ENCODE measurements at places on chromosomes 6 and 20.

- no peak for DNase-seq
These were observed 134.8 kb upstream of the OGFRL1 start for GRCh38 chr6:71153755-71154325.

DNA sequence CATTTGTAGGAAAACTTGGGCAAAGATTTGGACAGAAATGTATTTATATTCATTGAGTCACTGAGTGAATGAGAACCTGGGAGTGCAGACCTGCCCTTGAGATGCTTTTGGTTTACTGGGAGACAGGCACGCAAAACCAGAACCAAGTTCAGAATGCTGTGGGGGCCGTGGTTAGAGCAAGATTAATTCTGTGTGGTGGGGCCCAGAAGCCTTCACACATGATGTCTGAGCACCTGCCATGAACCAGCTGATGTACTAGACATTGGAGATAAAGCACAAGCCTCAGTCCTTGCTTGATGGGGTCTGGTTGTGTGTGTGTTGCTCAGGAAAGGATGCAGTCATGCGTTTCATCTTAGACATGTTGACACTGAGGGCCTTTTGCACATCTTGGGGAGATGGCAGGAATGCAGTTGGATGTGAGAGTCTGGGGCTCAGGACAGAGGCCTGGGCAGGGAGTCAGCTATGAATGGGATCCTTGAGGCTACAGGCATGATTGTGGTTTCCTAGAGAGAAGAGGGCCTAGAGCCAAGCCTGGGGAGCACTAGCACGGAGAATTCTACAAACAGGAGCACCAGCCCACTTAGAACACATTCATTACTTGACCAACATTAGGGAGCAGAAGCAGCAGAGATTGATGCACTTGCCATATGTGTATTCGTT lies 114.3 kb upstream of the TMEM181 start:
- no peak for DNase-seq

GRCh38 chr20:55569084-55569483 lies 436.2 kb downstream of the CBLN4 start:
- no peak for DNase-seq

- no peak for DNase-seq
These were observed 89.1 kb upstream of the CLDN20 start for GRCh38 chr6:155174576-155175211.

Measured in left lung (tissue), 14 donors.